D721Med (cell line): ENCODE measurements at places on chromosomes 12 and 14.

GRCh38 chr12:3911409-3911808, 38.2 kb upstream of the PARP11 start:
- DNase-seq, result no peak

DNA sequence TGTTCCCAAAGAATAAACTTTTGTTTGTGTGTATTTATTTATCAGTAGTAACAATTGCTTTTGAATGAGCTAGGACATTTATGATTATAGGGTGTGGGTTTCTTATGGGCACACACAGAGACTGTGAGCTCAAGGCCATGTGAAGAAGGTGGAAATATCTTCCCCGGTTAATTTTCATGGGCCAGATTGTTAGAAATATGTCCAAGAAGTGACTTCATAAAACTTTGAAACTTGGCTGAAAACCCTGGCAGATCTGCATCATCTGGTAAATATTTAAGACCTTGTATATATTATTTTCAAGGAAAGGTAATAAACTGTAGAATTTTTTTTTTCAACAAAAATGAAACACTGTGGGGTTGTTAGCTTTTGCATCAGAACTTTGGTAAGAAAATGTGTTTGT, 53.5 kb upstream of the RNU6-8 start:
- DNase-seq, result no peak

- DNase-seq, result no peak
Observed at GRCh38 chr12:212715-213526, 1.0 kb downstream of the SLC6A12 start.

DNA sequence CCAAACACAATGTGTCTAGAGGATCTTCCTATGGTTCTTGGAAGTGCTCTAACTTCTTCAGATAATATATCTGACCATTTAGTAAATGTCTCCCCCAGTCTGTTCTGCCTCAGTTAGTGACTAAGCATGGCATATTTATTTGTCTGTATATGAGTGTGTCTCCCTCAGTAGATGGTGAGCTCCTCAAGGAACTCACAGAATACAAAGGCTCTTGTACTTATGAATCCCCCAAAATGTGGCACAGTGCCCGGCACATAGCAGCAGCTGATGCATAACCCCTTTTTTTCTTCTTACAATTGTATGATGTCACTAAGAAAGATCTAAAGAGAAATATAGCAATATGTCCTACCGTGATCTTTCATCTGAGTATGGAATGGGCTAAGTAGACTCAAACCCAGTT, 264.7 kb upstream of the PRICKLE1 start:
- no peak for DNase-seq

GRCh38 chr14:37142835-37143401, 29.5 kb downstream of the SLC25A21 start:
- no peak for DNase-seq

GRCh38 chr12:106093246-106093645, 45.5 kb downstream of the NUAK1 start:
- no peak for DNase-seq

- DNase-seq, result no peak
Observed at GRCh38 chr12:25058658-25059058, 109.8 kb upstream of the BCAT1 start.

DNA sequence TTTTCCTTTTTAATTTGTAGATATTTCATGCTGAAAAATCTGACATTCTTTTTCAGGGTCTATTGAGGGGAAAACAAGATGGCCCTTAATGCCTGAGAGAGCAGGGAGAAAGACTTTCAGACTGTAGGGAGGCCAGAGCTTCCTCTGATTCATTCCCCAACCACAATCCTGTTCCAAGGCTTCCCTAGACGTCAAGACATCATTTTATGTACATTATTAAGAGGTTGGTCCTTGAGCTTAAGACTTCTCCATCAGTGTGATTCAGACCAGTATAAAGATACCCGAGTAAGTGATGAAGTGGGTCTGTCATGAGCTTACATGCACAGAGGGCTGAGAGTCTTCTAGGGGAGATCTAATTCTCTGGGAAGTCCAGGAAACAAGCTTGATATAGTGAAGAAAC, 57.3 kb downstream of the AVPR1A start:
- DNase-seq, result no peak

DNA sequence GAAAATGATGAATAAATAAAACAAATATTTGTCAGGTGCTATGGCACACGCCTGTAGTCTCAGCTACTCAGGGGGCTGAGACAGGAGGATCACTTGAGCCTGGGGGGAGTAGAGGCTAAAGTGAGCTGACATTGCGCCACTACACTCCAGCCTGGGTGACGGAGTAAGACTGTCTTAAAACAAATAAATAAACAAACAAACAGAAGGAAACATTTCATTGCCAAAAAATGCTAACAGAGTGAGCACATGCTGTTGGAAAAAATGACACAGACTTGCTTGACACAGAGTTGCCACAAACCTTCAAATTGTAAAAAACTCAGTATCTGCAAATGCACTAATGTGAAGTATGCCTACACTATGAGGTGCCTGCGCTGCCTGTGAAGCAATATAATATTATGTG, 50.8 kb upstream of the AP4S1 start:
- no peak for DNase-seq

DNA sequence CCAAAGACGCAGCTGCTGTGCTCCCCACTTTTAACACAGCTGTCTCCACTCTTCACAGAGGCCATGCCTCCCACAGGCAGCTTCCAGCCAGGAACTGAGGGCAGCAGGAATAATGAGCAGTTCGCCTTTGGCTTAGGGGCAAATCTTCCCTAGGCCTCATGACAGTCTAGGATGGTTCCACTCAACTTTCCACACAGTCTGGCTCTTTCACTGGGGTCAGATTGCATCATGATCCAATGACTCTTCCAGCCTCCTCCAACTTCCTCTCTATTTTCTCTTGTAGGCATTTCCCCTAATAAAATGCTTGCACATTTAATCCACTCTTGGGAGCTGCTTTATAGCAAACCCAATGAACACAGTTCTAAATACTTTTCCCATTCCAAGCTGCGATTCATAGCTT, 271.6 kb upstream of the ATP2B1 start:
- no peak for DNase-seq

GRCh38 chr12:78240827-78241226, 410.1 kb downstream of the NAV3 start:
- no peak for DNase-seq

DNA sequence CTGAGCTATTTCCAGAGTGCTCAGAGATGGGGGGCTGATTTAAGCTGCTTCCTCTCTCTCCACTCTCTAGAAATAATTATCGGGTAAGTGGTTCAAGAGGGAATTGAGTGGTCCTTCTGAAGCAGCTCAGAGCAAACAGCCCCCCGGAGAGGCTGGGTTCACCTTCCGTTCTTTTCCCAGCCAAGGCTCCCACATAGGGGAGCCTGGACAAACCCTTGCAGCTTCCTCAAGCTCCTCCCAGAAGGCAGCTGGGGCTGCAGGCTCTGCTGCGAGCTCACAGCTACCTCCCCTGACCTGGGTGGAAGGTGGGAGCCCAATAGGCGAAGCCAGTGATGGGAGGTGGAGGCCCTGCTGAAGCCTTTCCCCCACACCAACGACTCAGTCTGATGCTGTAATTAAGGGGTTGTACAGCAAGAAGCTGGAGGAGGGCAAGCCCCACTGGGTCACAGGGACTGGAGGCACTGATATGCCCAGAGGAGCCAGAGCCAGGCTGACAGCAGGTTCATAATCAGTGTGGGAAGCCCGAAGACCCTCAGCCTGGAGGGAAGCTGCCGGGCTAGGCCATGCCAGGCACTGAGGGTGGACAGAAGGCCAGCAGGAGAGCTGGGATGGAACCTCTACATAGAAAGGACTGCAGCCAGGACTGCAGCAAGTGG, 52.4 kb downstream of the ARL6IP4 start:
- no peak for DNase-seq

GRCh38 chr14:100880271-100881101, 23.0 kb downstream of the RTL1 start:
- DNase-seq, result no peak

- DNase-seq, result no peak
Observed at GRCh38 chr12:110913119-110914056, 7.0 kb downstream of the MYL2 start.

GRCh38 chr12:53128780-53129569, 25.7 kb downstream of the SOAT2 start:
- DNase-seq, result no peak

DNA sequence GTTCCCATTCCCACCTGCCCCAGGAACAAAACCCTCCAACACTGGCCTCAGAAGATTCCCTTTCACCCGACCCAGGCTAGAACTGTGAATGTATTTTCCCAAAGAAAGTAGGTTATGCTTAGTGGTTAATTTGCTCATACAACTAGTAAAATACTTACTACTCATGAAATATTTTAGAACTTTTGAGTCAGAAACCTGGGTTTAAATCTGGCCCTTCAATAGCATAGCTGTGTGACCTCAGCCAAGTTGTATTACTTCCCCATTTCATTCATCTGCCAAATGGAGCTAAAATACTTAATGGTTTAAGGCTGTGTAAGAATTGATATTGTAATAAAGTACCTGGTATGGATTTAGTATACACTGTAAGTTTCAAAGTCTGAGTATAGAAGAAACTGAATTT, 69.1 kb upstream of the DNM1L start:
- DNase-seq, result no peak

GRCh38 chr14:60487211-60487610, 1.3 kb upstream of the C14orf39 start:
- DNase-seq, result no peak

DNA sequence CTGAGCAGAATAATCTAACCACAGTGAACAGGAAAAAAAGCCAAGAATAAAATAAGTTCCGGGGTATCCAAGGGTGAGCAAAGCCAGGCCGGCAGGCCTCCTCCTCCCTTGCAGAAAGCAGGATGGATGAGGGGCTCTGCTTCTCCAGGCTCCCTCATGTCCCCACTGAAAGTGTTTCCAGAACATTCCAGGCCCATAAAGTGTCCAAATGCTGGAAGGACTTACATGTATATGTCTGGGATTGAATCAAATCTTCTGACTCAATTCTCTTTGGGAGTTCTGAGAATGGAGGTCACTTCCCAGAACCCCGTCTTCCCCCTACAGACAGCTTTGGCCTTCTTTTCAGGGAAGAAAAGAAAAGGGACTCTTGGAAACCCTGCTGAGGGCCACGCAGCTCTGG, 25.0 kb upstream of the BDKRB1 start:
- DNase-seq, result no peak

DNA sequence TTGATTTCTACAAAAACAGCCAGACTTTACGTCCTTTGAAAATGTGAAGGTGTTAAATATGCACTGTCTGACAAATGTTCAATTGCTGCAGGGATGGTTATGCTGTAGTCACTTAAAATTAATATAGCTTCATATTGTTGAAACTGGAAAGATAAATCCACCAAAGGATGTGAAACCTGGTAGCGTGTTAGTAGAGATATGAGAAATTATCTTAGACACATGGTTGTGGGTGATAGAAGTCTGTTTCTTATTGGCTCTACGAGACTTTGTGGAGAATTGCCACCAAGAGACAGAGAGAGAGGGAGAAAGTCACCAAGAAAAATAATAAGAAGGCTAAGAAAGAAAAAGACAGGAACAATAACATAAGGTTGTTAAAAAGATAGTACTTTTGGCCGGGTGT, 2.6 kb upstream of the CAPRIN2 start:
- no peak for DNase-seq

GRCh38 chr14:57390806-57391516, 575 bp downstream of the NAA30 start:
- DNase-seq, result no peak

DNA sequence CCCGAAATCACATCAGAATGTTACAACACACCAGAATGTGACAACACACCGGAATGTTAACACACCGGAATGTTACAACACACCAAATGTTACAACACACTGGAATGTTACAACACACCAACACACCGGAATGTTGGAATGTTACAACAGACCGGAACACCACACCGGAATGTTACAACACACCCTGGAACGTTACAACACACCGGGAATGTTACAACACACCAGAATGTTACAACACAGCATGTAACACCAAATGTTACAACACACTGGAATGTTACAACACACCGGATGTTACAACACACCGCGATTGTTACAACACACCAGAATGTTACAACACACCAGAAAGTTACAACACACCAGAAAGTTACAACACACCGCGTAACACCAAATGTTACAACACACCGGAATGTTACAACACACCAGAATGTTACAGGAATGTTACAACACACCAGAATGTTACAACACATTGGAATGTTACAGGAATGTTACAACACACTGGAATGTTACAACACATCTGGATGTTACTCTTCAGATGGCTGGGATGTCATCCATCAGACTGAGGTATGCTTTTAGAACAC, 21.1 kb downstream of the CHFR start:
- DNase-seq, result no peak

DNA sequence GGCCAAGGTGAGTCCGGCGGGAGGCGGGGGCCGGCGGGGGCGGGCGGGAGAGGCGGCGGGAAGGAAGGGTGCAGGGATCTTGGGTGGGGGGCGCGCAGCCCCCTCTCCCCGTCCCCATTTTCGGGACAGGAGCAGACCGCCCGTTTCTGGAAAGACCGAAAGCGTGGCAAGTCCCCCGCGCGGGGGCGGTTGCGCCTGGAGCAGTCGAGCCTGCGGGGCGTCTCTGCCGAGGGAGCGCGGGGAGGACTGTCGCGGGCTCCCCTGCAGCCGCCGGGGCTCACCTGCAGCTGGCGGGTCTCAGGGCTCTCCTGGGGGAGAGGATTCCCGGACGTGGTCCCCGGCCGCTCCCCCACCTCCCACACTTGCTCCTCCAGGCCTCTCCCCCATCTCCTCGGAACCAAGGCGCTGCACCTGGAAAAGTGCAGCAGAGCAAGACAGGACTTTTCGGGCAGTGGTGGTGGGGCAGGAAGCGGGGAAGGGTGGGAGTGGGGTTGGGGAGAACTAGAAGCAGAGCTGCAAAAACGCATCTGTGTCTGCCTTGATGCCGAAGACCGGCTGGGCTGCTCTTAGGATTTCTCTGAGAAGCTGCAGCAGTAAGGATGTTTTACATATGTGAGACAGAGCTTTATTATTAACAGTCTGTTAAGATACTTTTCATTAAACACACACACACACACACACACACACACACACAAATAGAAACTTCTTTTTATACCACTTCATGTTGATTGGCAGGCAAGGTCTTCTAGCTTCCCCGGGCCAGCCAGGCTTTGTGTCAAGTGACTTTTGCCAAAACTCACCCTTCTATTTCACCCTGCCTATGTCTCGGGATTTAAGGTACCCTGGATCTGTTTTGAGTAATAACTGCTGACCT, 677 bp downstream of the C12orf75 start:
- DNase-seq, result no peak

DNA sequence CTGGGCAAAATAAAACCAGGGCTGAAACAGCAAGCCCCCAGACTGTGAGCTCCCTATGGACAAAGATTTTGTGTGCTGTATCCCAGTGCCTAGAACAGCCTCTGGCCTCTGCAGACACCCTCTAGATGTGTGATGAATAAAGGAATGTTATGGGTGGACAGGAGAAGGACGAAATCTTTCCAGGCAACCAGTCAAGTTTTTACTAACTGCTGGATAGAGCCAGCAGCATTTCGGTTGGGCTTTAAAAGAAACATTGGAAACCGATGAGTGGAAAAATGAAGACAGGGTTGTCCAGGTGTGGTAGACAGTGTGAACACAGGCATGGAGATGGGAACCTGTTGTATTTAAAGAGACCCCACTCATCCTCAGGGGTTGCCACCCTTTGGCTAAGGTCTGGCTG, 4.0 kb downstream of the CHGA start:
- no peak for DNase-seq
